CD4-positive, alpha-beta T cell treated with Interleukin-6 at 100 ng/mL for 8 hours (primary cell): ENCODE measurements at places on chromosomes 5 and 9.

- no peak for DNase-seq
These were observed 1312.0 kb upstream of the WWC1 start for GRCh38 chr5:166979307-166979895.

DNA sequence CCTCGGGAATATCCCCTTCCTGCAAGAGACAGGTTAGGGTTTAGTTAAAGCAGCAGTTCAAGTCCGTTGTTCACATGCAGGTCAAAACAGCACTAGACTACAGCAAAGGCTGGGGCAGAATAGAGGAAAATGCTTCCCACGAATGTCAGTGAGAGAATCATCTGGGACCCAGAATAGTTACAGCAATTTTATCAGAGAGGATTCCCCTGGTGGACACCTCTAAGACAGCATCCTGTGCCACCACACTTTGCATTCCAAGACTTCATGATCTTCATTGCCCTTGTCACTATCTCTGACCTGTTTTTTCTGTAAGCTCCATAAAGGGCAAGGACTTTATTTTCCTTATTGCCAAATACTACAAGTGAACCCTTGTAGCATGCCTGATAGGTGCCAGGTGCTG, 12.9 kb downstream of the GRXCR2 start:
- DNase-seq, result no peak

GRCh38 chr5:126106029-126106428, 317.2 kb upstream of the GRAMD2B start:
- DNase-seq, result no peak

- no peak for DNase-seq
These were observed 114.8 kb downstream of the FGF18 start for GRCh38 chr5:171534043-171534895.

DNA sequence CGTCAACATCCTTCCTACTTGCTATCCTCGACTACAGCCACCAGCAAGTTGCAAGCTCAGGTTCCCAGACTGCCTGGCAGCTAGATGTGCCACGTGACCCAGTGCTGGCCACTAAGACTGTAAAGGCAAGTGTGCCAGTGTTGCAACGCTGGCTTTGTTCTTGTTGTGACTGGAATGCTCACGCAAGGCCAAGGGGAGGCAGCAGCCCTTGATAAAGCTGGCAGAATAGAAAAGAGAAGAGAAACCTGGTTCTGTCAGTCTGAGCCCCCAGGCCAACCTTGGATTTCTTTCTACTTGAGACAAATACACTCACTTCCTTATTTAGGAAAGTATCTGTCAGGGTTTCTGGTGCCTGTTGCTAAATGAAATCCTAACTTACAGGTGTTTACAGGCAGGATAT, 113.0 kb downstream of the KLHL3 start:
- DNase-seq, result no peak
